ENCODE measurements at places on chromosomes 1 and 21.

- DNase-seq: peak; percentile 99
Observed at GRCh38 chr1:44807364-44808062, 362 bp upstream of the DYNLT4 start.

- DNase-seq: no peak
Observed at GRCh38 chr1:53572815-53573173, 113.6 kb downstream of the DMRTB1 start.

DNA sequence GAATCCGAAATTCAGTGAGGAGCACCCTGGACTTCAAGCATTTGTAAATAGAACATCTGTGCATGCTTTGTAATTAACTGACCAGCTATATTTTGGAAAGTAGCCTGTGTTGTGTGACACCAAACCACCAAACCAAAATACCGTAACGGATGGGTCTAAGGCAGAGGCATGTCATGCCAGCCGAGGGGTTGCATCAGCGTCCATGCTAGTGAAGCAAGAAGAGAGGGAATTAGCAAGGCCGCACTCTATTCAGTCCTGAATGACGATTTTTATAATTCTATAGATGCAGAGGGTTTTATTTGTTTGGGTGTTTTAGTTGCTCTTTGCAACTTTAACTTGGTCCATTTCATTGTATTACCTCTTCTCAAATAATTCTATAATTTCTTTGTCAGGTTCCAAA, 116.8 kb upstream of the SMYD2 start:
- DNase-seq: no peak

DNA sequence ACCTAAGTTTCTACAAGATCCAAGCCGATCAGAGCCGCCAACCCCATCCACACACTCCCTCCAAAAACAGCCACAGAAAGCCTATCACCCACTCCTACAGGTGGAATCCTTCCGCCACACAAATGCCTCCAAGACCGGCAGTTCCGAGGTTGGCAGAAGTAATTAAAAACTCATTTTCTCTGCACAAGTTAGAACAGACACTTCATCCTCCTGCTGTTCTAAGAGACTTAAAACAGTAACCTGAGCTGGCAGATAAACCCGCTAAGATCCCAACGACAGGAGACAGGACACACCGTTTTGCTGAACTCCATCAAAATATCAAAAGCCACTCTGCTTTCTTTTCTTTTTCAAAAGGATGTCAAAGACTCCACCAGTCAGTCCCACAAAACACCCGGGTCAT, 2.8 kb downstream of the SSBP3 start:
- DNase-seq: no peak

- DNase-seq: peak; percentile 89
Observed at GRCh38 chr1:25338188-25338981, at the start of gene TMEM50A. TSS of gene TMEM50A (plus strand) at chr1:25338334. CDS start at chr1:25340487, 2,153 bp downstream.

DNA sequence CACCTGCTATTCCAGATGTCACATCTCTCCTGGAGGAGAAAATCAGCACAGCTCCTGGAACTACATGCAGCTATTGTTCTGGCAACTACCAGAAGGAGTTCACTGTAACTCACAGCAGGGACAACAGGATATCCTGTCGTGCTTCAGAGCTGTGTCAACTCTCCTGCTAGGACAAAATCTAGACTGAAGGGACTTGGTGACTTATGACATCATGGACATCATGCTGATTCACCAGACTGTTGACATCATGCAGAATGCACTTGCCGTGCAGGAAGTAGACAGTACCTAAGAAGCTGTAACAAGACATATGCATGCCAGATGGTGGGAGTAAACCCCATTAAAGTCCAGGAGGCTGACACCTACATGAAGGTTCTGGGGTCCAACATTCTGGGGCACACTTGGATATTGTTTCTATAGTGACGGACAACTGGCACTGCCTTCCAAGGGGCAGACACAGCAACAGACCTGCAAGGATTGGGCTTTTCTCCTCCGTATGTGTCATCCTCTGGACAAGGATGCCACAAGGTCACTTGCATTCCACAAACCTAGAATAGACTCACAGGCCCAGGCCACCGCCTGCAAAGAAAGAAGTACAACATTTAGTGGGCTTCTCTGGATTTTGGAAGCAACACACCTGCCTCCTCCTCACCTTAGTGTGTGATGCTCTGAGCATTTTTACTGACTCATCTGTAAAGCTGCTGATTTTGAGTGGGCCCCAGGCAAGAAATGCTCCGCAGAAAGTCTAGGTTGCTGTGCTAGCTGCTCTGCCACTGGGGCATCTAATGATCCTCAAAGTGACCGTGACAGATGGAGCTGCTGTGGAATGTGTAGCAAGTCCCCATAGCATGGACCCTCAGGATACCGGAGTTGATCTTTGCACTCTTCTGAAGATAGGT, 249.2 kb downstream of the MATN1 start:
- no peak for DNase-seq

DNA sequence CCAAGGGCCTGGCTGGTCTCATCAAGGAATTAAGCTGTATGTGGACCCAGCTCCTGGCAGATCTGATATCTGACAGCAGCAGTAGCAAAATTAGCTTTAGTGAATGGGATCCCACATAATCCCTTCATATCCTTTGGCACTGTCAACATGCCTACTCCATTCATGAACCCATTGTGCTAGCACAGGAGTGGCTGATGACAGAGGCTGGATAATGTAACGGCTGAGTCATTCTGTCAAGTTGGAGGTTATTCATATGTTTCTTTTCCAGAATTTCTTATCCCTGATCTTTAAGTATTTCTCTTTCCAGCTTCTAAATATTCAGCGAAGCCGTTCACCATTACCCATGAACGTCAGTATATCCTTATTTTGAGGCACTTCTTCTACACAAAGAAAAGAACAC, 84.3 kb downstream of the EXTL2 start:
- DNase-seq: no peak

DNA sequence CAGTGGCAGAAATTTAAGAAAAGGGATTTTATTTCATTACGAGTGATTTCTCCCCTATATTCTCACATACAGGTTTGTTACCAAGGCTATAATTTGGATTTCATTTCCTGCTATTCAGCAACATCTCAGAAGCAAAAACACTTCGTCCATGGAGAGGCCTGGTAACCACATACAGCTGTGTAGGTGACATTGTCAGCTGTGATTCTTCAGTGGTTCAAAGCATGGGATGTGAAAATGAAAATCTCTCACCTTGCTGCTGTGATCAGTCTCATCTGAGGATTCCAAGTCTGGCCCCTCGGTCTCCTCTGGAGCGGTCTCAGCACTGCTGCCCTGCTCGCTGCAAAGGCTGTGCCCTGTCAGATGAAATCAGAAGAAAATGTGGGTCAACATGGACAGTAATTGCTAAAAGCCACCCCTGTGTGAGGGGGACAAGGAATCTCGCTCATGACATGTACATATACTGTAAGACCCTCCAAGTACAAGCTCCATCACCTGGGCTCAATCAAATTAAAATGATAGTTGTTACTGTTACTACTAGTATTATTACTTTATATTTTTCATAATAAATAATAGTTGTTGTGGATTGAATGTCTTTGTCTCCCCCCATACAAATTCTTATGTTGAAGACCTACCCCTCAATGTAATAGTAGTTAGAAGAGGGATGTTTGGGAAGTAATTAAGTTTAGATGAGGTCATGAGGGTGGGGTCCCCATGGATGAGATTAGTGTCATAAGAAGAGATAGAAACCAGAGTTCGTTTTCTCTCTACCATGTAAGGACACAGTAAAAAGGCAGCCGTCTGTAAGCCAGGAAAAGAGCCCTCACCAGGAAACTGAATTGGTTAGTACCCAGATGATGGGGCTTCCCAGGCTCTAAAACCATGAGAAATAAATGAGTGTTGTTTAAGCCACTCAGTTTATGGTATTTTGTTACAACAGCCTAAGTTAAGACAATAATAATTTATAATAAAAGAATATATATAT, 126.7 kb upstream of the KRTAP19-8 start:
- no peak for DNase-seq

GRCh38 chr1:149928401-149928724, 760 bp upstream of the SF3B4 start:
- no peak for DNase-seq

DNA sequence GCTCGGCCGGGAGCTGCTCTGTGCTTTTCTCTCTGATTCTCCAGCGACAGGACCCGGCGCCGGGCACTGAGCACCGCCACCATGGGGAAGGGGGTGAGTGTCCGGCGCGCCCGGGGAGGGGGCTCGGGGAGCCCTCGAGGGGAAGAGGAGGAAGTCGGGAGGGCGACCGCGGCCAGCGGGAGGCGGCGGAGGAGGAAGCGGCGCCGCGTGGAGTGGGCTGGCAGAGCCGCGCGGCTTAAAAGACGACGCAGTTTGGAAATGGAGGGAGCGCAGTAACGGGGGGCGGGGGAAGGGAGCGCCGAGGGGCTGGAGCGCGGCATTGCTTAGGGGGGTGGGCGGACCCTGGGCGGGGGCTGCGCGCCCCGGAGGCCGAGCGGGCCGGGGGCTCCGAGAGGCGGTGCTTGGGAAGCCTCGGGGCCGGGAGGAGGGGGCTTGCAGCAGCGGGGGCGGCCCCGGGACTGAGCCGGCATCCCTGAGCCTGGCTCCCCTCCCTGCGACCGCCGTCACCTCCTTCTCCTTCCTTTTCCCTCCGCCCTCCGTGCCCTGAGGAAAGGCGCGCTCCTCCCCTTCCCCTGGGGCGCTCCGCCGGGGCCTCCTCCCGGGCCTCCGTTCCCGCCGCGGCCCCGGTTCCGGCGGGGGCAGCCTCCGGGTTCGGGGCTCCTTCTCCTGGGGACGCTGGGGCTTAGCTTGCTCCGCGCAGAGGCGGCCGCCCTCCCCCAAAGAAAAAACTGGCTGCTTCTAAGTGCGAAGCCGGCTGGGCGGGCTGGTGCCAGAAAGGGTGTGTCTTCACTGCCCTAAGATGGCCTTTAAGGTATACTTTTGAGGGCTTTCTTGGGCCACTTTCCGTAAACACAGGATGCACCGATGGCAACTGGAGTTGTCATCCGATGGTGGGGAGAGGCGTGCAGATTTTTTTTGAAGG, 648 bp downstream of the ATP1A1 start:
- DNase-seq: peak; percentile 53

DNA sequence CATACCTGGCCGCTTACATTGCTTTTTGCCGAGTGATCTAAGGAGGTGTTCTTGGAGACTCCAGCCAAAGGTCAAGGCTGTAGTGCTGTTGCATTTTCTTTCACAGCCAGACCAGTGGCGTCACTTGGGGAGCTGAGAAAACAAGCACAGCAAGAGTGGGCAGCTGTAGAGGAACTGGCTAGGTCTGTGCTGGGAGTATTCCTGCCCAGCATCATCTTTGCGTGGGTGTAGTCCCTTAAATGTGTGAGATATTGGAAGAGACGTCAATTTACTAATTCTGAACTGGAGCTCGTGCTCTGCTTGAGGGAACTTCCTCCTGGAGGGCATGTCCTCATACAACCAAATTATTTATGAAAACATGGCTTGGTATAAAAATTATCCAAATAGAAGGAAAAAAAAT, 10.2 kb downstream of the UBIAD1 start:
- DNase-seq: no peak

- DNase-seq: peak; percentile 62
Observed at GRCh38 chr1:196558411-196558810, 49.8 kb downstream of the KCNT2 start.

GRCh38 chr1:1402072-1402900, 3.2 kb upstream of the CCNL2 start:
- peak; percentile 59 for DNase-seq

- peak; percentile 97 for DNase-seq
Observed at GRCh38 chr1:202615501-202616354, 94.5 kb downstream of the SYT2 start.

DNA sequence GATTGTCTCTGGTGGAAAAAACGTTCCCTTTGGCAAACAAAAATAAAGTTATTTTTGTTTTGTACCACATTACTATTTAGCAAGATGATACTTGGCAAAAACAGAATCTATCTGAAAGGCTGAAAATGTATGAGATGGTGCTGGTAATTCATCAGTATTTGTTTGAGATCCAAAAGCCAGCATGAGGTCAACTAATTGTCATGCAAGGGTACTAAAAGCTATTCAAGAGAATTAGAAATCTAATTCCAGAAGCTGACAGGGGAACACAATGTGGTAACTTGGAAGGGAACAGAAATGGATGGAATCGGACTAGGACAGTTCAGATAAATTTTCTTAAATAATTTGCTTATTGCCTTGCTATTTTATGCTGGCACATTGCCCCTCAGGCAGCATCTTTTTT, 263.8 kb downstream of the KCNT2 start:
- no peak for DNase-seq

DNA sequence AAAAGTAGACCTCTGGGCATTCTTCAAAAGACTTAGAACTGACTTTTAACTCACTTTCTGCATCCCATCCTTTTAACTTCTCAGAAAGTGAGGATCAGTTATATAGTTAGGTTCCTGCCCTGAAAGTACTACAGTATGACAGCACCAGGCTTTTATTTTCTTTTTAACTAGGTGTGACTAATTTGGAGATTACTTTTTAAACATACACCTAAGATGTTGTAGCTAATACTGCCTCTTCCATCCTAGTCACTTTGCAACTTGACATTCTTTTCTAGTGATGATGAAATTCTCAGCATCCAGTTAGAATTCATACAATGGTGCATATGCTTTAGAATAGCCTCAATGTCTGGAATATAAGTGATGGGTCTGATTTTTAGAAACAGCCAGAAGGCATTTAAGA, 24.6 kb downstream of the RUNX1 start:
- no peak for DNase-seq

DNA sequence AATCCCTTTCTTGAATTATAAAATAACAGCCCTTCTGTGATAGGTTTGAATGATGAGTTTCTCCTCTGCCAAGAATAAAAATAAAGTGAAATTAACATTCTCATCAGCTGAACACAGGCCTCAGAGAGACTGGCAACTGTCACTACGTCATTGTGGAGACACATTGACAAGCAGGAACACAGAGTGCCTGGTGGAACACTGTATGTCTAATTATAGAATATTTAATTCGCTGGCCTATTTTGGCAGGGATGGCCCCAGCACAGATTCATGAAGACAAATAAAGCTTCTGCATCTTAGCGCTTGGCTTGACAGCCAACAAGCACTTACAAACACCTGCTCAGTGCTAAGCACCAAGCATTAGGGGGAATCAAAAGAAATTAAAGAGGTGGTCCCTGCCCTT, 52.0 kb upstream of the SMYD2 start:
- DNase-seq: no peak

DNA sequence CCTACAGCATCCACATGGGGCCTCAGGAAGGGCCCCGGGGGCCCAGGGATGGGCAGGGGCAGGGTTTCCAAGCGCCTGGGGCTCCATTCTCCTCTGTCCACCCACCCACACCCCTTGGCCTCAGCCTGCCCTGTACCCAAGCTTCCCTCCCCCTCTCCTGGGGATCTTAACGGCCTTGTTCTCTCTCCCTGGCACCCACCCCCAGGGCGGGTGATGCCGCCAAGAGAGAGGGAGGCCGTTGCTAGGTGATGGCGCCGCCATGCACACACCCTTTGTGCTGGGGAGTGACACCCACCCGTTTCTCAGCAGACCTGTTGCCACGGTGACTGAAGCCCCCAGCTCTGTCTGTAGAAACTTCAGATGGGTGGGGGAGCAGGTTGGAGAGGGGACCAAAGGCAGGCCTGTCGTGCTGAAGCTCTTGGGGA, 7.6 kb downstream of the GPR37L1 start:
- no peak for DNase-seq
